Right cardiac atrium (tissue), 5 donors: ENCODE measurements at places on chromosomes 2 and 18. TPM values are rescaled to one million over a fixed set of nuclear protein-coding genes. Genes with fewer than 3 reads are reported as not detected.

Gene PTPRN
- total RNA-seq: not detected

- peak; percentile 25 for DNase-seq
Observed at GRCh38 chr2:47054868-47055267, 100.2 kb downstream of the STPG4 start.

Gene SLC30A3
- total RNA-seq: 9.4 TPM

Gene RUFY4
- not detected for total RNA-seq

Gene APOB
- 93.2 TPM for total RNA-seq

GRCh38 chr18:54975598-54975997 lies 16.3 kb upstream of the CCDC68 start:
- DNase-seq: no peak

Gene CD8B
- not detected for total RNA-seq
